Peyer's patch (tissue), 4 donors: ENCODE measurements at places on chromosomes 2 and 18. TPM values are rescaled to one million over a fixed set of nuclear protein-coding genes. Genes with fewer than 3 reads are reported as not detected.

Gene IL1A
- not detected for total RNA-seq

GRCh38 chr2:15556311-15556930 lies 4.7 kb downstream of the NBAS start:
- no peak for DNase-seq

Gene AQP12A
- total RNA-seq, result not detected

Gene RSAD2
- total RNA-seq, result 2.1 TPM

GRCh38 chr2:167069855-167070254 lies 181.6 kb downstream of the XIRP2 start:
- DNase-seq, result no peak

GRCh38 chr18:79458131-79458838 lies 62.6 kb downstream of the NFATC1 start:
- DNase-seq, result peak; percentile 70

- DNase-seq, result no peak
Observed at GRCh38 chr18:58069721-58070292, 25.8 kb downstream of the NEDD4L start.
